ENCODE measurements at places on chromosomes 7 and 10.

GRCh38 chr7:121373177-121373576 is 22.9 kb downstream of the FAM3C start:
- no peak for DNase-seq

- peak; percentile 96 for DNase-seq
Measured at GRCh38 chr10:98134431-98135221, at the start of gene R3HCC1L. Gene R3HCC1L, plus strand, starts transcription at chr10:98134657. Its CDS starts 73,458 bp downstream, at chr10:98208115.

GRCh38 chr10:75408509-75408875 is 6.9 kb upstream of the ZNF503 start:
- DNase-seq, result no peak

DNA sequence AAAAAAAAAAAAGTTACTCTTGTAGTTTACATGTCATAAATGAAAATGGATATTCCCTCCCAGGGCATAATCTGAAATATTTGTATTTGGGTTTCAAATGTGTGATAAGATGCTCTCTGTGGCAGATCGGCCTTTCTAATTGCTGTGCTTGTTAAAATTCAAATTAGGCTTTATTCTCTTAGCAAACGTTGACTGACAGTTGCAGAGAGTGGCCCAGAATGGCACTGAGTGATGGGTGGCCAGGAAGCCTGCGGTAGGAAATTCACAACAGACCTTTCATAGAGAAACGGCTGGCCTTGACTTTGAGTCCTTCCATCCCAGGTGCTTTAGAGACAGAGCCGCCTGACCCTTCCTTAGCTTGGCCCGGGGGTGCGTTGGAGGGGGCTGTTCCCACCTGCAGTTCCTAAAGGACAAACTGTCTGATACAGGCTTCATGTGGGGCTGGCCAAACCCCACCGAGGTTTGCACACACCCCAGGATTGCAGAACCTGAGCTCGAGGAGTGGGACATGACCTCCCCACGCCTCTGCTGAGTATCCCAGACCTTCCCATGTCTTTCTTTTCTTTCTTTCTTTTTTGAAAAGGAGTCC is 152.7 kb downstream of the CUX1 start:
- no peak for DNase-seq

DNA sequence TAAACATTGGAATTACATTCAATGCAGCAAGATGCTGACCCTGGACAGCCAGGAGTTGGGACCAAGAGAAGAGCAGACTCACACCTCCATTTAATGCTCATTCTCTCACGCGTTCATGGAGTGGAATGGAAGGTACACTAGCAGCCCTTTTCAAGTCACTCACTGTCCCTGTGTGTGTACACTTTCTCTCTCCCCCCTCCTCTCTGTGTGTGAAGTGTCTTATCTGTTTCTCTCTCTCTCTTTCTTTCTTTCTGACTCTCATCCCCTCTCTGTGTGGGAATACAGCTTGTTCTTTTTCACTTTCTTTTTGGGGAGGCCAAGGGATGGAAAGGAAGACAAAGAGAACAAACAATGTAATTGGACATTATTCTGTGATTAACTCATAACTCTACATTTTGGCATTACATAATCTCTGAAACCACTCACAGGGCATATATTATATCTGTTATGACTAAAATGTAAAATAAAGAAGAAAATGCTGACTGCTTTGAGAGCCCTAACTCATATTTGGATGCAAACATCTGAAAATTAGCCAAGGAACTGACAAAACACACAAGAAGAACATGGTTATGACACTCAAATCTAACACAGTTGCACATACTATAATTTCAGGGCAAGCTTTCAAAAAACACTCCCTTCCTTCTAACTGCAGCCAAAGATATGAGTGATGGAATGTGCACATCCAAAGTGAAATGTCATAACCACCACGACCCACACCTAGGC is 188.8 kb downstream of the PARD3 start:
- DNase-seq, result no peak

- DNase-seq, result no peak
Measured at GRCh38 chr10:92112462-92112861, 178.4 kb downstream of the CPEB3 start.

GRCh38 chr10:120744040-120744439 is 107.1 kb upstream of the WDR11 start:
- no peak for DNase-seq

- no peak for DNase-seq
Measured at GRCh38 chr7:70400829-70401380, 731.0 kb upstream of the GALNT17 start.

DNA sequence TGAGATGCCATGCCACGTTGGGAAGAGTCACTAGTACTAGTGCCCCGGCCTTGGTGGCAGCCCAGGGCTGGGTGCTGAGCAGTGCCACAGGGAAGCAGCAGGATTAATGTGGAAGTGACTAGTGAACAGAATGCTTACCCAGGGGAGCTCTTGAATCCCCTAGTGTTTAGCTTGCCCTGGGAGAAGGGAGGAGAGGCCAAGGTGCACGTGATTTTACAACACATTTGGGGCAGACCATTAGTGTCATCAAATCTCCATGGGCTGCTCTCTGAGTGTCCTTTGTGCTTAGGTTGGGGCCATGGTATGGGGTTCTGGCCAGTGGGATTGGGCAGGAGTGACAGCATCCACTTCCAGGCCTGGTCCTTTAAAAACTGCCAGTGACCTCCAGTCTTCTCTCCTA is 37.5 kb downstream of the ARHGAP22 start:
- DNase-seq, result no peak

- peak; percentile 72 for DNase-seq
Measured at GRCh38 chr7:11228515-11228914, 254.8 kb downstream of the PHF14 start.

- DNase-seq, result no peak
Measured at GRCh38 chr7:102866535-102867215, 46.1 kb upstream of the LRRC17 start.

GRCh38 chr7:106820321-106821217 is 44.5 kb upstream of the PIK3CG start:
- DNase-seq, result no peak
